Activated CD4-positive, alpha-beta T cell treated with anti-CD3 and anti-CD28 coated beads for 24 hours (primary cell): ENCODE measurements at places on chromosomes 5 and 9.
A peak's percentile ranks its signal among the peaks of the same experiment; 100 is the strongest.

DNA sequence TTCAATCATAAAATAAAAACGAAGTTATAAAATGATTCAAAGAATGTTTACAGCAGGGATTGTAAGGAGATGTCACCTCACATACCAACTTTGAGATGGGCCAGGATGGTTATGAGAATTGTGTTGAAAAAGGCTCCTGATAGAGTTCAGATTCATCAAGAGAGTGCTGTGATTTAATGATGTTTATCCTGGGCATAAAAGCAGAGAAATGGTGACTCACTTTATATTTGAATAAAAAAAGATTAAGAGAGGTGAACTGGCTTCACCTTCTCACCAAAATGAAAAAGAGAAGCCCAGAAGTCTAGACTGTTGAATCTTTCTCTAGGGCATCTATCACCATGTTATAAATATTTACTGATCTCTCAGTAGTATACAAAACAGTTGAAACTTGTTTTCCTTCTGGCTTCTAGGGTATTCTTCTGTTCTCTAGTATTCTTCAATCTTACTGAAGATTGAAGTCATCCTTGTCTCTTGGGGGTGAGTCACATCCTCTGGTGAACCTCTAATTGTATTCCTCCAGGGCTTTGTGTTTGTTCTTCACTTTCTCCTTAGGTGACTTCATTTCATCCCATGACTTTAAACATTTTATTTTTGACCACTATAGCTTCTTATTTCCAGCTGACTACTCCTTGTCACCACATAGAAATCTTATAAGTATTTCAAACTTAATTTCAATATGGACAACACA, 1237.3 kb upstream of the C9orf72 start:
- no peak for DNase-seq

GRCh38 chr9:34233672-34234071, 54.8 kb downstream of the UBAP1 start:
- no peak for DNase-seq

- no peak for DNase-seq
Observed at GRCh38 chr5:113038136-113038535, 61.5 kb downstream of the DCP2 start.

- no peak for DNase-seq
Observed at GRCh38 chr5:43485406-43485805, 1.7 kb upstream of the TMEM267 start.

GRCh38 chr9:32251539-32251938, 132.9 kb upstream of the ACO1 start:
- DNase-seq = peak; percentile 2

- DNase-seq = no peak
Observed at GRCh38 chr9:134560654-134561053, 80.9 kb upstream of the COL5A1 start.

DNA sequence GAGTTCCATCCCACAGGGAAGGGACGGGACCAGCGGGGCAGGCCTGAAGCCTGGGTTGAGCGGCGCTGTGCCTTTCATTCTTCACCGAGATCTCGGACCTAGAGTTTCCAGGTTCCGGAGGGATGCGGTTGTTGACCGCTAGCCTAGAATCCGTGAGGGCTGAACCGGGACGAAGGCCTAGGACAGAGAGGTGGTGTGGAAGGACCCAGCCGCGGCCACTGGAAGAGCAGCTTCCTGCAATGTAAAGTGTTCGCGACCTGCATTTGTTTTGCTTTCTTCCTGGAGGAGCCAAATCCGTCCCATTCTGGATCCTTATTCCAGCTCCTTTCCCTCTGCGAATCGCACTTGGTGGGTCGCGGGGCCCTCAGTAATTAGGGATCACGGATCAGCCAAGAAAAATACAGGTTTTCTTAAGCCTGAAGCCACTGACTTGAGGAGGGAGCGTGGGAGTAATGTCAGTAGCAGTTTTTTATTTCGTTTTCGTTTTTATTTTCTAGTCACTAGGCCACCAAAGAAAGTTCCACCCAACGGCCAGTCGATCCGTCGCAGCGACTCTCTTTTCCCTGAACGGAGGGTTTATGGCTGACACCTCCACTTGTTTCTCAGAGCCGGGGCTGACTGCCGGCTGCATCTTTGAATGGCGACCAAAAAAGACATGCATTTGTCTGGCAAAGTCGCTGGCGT, 48.6 kb downstream of the ANXA2R start:
- DNase-seq = no peak

GRCh38 chr5:73095564-73096238, 24.7 kb upstream of the TMEM171 start:
- no peak for DNase-seq

DNA sequence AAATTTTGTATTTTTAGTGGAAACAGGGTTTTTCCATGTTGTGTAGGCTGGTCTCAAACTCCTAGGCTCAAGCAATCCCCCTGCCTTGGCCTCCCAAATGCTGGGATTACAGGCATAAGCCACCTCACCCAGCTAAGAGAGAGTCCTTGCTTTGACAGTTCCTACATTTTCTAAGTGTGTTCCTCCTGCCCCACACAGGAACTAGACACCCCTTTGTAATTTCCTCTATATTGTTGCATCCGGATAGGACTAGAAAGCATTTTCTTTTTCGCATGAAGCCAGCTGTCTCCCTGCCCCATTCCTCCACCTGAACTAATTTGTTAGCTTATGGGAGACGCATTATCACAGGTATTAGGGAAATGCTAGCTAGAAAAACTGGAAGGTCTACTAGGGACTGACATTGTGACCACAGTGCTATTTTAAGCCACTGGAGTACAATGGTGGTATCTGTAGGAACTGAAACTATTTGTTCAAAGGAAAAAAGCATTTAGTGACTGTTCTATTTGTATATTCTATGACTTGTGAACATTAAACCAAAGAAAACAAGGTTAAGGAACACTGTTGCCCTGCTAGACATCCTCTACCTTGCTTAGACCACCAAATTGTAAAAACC, 214.1 kb downstream of the SMARCA2 start:
- DNase-seq = no peak

GRCh38 chr5:65903581-65903980, 22.8 kb upstream of the ERBIN start:
- no peak for DNase-seq

DNA sequence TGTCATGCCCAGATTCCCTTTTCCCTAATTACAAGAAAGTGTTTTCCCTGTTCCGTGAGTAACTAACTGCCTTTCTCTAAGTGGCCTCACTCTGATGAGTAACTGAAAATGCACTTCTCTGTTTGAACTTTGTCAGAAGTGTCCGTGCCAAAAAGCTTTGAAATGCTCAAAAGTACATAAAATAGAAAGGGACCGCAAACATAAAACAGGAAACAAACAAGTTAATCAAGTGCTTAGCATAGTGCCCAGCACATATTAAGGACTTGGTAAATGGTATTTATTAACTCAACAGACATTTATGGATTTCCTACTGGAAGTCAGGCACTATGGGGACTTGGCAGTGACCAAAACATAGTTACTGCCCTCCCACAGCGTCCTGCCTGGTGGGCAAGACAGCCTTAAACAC, 22.3 kb downstream of the AQP3 start:
- no peak for DNase-seq

DNA sequence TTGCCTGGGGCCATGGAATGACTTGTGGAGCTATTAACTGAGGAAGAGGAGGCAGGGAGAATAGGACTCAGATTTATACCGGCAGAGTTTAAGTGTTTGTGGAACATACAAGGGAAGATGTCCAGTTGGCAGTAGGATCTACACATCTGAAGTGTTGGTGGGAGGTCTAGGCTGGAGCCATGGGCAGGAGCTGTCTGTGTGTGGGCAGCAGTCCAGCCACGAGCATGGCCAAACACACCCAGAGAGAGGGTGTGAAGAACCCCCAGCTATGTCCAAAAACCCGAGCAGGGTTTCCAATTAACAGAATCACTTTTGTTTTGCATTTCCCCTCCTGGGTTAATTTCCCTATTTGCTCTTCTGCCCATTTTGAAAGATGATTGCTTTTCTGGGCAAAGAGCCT, 393.7 kb downstream of the CDK5RAP2 start:
- DNase-seq = no peak

DNA sequence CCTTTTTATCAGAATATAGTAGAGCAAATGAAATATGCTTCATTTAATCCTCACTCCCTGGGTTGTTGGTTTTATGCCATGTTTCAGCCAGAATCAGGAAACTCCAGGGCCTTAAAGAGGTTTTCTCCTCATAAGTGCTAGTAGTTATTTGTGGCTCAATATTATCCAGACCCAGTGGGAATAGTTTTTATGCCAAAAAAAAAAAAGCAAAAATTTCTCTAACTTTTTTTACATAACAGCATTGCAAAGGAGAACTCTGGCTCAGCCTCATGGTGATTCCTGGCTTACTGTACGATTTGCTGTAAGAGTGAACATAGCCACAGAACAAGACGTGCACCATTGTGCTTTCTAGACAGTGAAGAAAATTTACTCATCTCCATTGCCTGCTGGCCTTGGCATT, 232.5 kb downstream of the PJA2 start:
- no peak for DNase-seq

GRCh38 chr9:116703634-116704033, 16.5 kb downstream of the TRIM32 start:
- DNase-seq = no peak

DNA sequence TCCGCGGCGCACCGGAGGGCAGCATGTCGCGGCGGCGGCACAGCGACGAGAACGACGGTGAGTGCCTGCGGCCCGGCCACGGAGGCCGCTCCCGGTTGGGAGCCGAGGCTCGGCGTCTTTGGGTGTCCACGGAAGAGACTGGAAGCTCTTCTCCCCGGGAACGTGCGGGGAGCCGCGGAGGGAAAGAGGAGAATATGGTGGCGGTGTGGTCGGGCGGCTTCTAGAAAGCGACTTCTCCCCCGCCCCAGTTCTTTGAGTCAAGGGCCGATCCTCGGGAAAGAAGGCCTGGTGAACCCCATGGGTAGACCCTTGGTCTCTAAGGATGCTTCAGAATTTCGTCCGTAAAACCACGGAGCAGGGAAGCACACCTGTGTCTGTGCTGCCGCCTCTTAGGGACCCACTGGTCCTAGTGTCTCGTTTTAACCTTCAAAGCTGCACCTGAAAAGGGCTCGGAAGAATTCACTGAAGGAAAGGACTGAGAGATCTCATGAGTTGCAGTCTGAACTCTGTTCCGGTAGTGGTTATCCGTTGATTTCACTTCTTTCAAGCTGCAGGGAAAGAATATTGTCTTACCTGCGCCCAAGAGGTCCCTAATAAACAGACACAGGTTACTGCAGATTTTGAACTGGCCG, 354 bp downstream of the NCBP1 start:
- DNase-seq = no peak

DNA sequence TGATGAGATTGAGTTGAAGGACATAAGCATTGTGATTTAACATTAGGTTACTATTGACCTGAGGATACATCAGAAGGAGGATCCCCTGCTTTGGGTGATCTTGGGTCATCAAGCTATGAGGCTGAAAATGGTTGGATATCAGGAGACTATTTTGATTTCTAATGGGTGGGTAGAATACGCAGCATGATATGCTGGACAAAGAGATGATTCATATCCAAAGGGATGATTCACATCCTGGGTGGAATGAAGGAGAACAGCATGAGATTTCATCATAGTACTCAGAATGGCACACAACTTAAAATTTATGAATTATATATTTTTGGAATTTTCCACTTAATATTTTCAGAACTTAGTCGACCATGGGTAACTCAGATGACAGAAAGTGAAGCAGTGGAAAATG, 1759.5 kb upstream of the C9orf72 start:
- DNase-seq = no peak

GRCh38 chr5:443239-444151, 519 bp downstream of the EXOC3 start:
- DNase-seq = no peak

DNA sequence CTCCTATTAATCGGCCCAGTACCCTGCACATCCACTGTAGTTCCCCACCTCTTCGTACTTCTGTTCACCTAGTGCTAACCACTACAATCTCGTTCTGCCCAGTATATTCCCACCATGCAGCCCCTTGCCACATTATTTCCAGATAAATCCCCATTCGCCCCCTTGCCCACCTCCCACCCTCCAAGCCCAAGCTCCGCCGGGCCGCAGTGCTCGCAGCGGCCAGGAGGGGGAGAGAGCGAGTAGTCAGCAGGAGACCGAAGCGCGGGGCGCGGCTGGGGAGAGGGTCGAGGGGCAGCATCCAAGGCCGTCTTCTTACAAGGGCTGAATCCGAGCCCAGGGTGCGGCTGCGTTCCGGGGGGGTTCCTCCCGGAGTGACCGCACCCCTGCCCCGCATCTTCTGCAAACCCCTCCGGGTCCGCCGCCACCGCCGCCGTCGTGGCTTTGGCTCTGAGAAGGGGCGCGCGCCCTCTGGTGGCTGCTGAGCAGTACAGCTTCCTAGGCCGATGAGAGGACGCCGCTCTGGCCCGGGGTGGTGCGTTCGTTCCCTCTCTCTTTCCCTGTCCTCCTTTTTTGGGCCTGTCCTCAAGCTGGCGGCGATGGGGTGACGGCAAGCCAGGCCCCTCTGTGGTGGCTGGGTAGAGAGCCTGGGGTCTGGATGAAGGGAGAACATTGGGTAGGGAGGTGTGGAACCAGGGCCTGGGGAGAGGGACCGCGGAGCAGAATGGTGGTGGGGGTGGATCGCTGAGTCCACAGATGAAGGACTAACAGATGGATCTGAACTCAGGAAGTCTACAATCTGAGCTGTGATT, 30.0 kb upstream of the PSD2 start:
- peak; percentile 76 for DNase-seq

- no peak for DNase-seq
Observed at GRCh38 chr9:98312365-98312764, 56.9 kb upstream of the TBC1D2 start.

DNA sequence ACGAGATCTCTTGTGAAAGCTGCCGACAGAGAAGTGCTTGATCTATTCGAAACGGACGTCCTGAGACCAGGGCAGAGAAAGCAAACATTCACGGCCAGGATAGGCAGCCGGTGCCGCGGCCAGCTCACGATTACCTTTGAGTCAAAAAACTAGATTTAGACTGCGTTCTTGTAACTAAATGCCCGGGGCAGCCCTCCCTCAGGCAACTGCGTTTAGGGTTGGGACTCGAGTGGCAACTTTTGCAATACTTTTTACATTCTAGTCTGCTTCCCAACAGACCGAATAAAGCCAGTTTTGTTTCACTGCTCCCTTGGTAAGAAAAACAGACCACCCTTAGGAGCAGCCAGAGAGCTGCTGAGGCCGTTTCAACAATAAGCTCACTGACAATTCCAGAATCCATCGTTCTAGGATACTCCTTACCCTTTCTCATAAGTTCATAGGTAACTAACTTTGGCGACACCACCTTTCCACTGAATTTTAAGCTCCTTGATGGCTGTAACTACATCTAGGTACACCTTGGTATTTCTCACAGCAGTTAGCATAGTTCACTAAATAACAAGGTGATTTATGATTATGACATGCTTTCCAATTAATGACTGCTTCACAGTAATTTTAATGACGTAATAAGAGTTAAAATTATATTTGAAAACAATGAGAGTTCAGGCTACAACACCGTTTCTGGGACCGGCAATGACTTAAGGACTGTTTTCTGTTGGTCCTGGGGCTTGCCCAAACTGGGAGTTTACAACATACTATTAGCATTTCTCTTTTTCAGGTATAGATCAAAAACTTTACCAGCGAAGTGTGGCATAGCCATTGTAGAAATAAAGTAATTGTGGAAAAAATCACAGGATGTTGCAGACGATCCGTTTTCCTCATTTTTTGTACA, 899 bp upstream of the RAPGEF6 start:
- DNase-seq = no peak

GRCh38 chr9:77271023-77271690, 93.8 kb downstream of the VPS13A start:
- no peak for DNase-seq

GRCh38 chr9:84811072-84811750, 141.7 kb downstream of the NTRK2 start:
- DNase-seq = no peak

GRCh38 chr5:180598316-180598701, 7.0 kb upstream of the SCGB3A1 start:
- no peak for DNase-seq
